Nucleus accumbens (tissue), 56 donors: ENCODE measurements at places on chromosomes 2 and 18.

DNA sequence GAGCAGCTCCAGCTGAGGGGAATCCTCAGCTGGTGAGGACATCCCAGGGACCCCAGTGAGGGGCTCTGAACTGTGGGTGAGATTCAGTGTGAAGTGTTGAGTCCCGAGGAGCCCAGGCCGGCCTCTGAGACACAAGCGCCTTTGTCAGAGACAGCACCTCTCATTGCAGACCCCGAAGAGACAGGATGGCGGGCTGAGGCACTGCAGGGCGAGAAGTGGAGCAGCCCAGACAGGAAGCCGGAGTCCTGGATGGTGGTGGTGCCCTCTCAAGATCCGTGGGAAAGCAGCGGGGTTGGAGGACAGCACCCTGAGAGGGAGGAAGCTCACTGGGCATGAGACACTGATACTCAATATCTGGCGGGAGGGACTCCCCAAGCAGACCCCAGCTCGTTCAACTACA lies 49.1 kb upstream of the ID2 start:
- DNase-seq: no peak

DNA sequence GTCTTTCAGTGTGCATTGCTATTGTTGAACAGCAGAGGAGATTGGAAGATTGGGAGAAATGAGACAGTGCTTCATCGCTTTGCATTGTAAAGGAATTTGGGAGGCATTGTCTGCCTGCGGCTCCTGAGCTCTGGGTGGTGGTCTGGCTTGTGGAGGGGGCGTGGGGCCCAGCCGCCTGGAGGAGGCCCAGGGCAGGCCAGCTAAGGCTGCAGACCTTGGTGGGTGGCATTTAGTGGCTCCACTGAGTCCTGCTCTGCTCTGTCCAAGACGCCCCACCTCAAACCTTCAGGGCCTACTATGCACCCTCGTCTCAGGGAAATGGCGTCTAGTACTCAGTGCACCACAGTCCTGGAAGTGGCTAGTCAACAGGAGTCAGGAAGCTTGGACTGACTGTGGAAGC lies 5.7 kb upstream of the HS1BP3 start:
- DNase-seq: no peak

- no peak for DNase-seq
Measured at GRCh38 chr2:217733461-217733860, 269.3 kb downstream of the TNS1 start.

DNA sequence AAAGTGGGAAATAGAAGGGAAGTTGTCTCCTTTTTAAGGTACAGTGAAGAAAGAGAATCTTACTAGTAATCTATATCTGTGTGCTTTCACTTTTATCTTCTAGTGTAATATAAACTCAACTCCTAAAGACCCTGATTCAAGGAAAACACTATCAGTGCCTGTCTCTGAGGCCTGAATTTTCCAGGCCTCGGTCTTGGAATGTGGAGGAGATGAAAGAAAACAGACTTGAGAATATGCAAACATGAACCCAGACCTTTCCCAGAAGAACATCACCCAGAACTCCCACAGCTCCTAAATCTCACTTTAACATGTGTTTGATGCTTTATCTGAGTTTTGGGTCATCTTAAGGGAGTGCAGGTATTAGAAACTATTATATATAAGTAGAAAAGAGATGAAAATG lies 51.8 kb downstream of the EPB41L5 start:
- no peak for DNase-seq

- DNase-seq: no peak
Measured at GRCh38 chr2:224378701-224379097, 23.2 kb downstream of the FAM124B start.

GRCh38 chr2:47064106-47064505 lies 91.0 kb downstream of the STPG4 start:
- peak; percentile 30 for DNase-seq

- no peak for DNase-seq
Measured at GRCh38 chr2:28199995-28200679, 192.5 kb upstream of the FOSL2 start.
